D721Med (cell line): ENCODE measurements at places on chromosomes 5 and 9.

DNA sequence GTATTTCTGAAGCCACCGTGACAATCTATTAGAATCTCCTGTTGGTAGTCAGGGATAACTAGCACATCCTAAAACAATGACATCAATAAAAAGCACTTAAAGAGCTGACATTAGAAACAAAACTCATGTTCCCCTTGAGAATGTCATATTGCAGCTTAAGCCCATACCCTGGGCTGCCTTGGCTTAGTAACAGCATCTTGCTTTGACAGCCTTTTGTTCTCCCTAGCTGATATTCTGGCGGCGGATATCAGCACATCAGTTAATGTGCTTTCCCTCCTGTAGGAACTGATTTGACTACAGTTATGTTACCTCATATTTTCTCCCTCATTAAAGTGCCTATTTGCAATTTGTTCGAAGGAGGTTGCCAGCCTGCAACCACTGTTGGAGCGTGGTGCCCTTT lies 214.1 kb downstream of the CD180 start:
- no peak for DNase-seq

- DNase-seq, result no peak
Measured at GRCh38 chr5:142736247-142736632, 33.9 kb upstream of the ARHGAP26 start.

- DNase-seq, result peak; percentile 66
Measured at GRCh38 chr5:134184155-134185135, 7.7 kb upstream of the SKP1 start.

- no peak for DNase-seq
Measured at GRCh38 chr5:82603033-82603987, 325.2 kb upstream of the RPS23 start.

DNA sequence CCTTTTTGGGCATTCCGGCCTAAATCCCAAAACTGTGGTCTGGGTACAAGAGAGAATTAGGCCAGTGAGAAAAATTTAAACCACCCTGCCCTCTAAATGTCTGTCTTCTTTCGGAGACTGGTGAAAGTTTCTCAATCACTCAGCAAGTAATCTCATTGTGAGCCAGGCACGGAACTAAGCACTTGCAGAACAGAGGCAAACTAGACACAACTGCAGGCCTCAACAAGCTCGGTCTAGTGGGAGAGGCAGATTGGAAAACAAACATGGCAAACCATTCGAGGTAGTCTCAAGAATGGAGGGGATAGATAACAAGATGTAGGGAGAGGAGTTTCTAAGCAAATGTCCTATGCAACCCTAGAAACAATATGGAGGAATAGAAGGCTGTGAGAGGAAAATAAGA lies 8.9 kb upstream of the C5orf58 start:
- DNase-seq, result no peak

- no peak for DNase-seq
Measured at GRCh38 chr9:126836216-126836615, 24.2 kb upstream of the ZBTB34 start.

DNA sequence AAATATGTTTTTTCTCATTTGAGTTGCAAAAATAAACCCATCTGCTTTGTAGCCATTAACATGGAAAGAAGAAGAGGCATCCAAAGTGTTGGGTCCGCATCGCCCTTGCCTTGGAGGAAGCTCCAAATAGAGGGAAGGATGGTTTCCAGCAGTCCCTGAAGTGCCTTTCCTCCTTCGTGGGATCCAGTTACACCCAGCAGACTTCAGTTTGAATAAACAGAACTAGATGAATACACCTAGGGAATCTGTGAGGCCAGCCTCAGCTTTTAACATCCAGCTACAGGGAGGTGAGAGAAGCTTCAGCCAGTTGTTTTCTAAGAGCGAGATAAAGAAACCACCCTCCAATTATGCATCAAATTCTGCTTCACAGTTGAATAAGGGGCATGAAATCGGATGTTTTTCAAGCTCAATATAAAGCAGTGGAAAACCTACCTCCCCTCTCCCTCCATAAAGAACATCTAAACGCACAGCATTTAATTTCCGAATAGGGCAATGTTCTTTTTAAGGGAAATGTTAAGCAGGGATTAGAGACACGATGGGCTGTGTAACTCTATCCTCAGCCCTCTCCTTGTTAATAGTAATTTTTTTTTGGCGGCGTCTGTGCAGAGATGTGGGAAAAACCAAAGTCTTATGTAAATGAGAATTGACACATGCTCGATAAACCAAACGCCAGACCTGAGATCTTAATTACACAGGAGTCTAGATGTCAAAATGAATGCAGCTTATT lies 264.7 kb downstream of the SLIT3 start:
- no peak for DNase-seq

DNA sequence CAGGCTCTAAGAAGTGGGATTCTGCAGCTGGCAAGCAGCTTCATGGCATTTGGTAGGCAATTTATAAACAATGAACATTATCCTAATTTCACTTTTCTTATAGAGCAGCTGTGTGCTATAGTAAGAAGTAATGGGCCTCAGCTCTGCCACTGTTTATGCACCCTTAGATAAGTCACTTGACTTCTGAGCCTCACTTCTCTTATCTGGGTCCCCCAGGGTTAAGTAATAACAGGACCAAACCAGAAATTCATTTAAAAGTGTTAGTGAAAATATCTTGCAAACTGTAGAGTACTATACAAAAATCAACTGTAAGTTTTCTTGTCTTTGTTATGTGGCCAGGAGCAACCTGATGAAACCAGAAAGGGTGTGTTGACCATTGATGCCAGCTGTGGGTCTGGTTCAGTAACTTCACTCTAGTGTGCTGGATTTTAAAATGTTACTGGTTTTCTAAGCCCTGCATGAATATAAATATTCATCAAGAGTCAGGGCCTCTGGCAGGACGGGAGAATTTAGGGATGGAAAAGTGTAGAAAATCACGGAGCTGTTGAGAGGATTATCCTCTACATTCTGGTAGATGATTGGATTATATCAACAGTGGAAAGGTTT lies 24.2 kb downstream of the TNFAIP8 start:
- no peak for DNase-seq

- no peak for DNase-seq
Measured at GRCh38 chr9:101639785-101640665, 45.3 kb upstream of the PPP3R2 start.
